ENCODE measurements at places on chromosomes 5 and 9. TPM values are rescaled to one million over a fixed set of nuclear protein-coding genes. Genes with fewer than 3 reads are reported as not detected.

MELK gene
- 2.8 TPM for total RNA-seq

XRCC4 gene
- total RNA-seq: 4.1 TPM

MARVELD2 gene
- 20.9 TPM for total RNA-seq

DNA sequence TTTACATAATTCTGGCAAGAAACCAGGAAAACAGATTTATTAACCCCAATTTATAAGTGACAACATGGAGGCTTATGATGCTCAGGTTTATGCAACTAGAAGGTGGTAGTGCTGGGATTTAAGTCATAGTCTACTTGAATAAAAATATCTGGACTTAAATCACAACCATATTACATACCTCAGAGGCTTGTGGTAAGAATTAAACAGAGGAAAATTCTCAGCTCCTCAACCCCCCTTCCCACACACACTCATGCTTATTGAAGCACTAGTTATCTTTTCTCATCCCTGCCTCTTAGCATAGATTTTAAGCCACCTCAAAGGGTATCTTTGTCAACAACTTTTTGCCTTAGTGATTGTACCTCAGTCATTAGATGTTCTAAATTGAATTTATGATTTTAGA, 731.0 kb downstream of the PRELID2 start:
- DNase-seq: no peak

DNA sequence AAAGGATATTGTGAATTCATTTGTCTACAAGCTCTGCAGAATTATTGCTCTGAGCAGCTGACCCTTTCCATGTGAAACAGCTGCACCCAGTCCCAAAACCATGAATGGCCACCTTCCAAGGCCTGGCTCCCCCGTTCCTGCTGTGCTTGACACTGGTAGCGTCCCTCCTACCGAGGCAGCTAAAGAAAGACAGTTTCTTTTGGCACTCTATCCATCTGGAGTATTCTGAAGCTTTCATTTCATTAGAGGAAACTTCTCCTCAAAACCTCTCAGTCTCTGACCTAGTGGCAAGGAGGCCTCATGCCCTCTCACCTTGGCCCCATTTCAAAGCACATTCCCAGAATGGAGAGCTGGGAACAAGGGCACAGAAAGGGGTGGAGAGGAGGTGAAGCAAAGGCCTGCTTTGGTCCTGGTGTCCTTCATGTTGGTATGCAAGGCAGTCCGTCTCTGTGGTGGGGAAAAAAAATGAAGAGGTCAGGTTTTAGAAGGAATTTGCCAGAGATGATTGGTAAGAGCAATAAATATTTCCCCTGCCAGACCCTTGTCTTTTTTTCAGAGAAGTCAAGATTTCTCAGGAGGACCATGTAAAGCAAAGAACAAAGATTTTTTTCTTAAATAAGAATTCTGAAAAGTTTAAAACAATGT, 232.0 kb downstream of the RFK start:
- DNase-seq: no peak

DNA sequence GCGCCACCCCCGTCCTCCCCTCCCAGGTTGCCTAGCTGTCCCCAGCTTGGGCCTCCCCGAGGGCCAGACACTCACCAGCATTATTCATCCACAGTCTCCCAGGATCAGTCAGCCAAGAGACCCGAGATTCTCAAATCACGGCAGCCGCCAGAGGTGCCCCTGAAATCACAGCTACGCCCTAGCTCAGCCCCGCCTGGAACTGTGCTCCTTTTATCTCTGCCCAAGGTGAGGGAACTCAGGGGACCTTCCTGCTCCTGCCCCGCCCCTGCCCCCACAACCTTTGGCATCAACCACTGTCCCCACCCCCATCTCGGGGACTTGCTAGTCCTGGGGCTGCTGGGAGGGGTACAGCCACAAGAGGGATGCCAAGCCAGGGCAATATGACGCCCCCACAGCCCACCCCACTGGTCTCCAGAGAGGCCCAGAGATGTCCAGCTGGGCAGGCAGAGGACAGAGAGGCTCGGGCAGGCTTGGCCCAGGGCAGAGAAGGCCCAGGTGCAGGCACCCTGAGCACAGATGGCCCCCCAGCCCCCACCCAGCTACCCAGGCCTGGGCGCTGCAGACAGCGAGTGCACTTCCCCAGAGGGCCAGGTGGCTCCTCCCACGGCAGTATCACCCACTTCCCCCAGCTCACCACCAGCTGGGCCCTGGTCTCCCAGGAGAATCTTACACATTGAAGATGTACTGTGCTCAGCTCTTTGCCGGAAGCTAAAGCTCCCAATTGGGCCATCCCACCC, at the start of gene FUT7:
TSS of gene FUT7 (minus strand) at position 185 of the 737 bp plus-strand sequence. CDS start at position 88, 97 bp downstream.
- no peak for DNase-seq

- no peak for DNase-seq
These were observed 40.3 kb upstream of the DAB2 start for GRCh38 chr5:39465097-39465496.

DNA sequence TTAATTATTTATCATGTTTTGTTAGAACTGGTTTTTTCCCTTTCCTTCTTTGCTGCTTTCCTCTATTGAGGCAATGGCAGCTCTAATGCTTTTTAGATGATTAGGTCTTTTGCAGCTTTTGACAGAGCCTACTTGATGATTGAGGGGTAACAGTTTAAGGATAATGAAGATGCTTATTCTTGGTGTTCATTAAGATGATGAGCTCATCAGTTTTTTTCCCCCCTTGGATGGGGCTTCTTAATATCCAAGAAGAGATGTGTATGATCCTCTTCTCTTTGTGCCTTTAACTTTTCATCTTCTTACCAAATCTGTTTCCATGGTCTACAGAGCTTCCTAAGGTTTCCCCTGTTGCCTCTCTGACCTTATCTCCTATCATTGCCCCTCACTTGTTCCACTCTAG, 15.8 kb downstream of the RBM27 start:
- no peak for DNase-seq

DNA sequence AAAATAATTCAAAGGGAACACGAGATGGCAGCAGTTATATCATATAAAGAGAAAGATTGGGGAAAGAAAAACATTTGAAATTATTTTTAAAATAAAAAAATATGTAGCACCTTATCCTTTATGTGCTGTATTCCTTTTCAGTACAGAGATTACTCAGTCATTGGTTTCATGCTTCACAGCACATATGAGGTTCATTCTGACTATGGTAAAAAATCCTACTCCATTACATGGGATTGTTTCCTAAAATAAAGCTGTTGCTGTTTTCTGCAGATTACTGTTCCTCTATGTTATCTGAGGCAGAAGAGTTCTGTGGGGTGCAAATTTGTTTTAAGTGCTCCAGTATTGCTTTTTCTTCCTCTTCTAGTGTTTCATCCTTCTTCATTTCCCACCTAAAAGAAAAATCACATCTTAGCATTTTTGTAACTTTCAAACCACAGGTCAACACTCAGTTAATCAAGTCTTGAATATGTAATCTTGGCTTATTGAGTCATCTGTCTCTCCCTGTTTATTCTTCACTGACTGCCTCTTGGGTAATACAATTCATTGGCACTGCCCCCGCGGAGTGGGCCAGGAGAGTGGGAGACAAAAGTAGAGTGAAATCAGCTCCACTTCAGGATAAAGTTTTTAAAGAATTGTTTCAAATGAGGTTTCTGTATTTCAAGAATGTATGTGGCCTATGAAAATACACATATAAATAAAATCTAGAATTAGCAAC, 412.5 kb upstream of the POU5F2 start:
- DNase-seq: no peak

DNA sequence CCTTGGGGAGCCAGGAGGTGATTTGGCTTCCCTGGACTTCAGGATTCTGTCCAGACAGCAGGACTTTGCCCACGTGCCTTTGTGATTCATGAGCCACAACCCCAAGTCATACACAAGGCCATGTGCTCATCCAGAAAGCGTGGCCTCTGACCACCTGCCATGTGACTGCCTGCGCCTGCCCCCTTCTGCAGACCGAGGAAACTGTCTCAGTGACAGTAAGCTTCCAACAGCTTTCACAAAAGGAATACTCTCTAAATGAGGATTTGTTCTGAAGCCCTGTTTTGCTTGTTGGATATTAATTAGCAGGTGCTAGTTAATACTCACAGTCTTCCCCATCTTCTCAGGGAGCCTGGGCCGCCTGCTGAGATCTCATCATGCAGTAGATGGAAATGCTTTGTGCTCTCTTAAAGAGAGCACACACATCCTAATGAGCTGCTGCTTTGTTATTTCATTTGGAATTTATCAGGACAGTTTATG, 36.9 kb upstream of the ANGPTL2 start:
- DNase-seq: peak; percentile 90

DNA sequence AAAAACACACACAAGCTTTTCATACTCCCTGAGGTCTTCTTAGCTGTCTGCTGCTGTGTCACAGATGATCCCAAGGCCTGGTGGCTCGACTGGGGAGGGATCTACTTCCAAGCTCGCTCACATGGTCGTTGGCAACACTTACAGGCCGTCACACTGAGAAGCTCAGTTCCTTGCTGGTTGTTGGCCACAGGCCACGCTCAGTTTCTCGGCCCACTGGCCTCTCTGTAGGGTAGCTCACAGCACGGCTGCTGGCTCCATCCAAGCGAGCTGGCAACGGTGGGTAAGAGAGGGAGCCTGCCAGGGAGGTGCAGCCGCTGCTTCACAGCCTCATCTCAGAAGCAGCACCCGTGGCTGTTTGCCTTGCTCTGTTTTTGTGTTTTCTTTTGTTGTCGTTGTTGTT, 43.8 kb upstream of the GFPT2 start:
- DNase-seq: no peak

- no peak for DNase-seq
These were observed 163.4 kb downstream of the GAS1 start for GRCh38 chr9:86783884-86784283.

- DNase-seq: no peak
These were observed 3.4 kb upstream of the COL15A1 start for GRCh38 chr9:98940276-98940675.

DNA sequence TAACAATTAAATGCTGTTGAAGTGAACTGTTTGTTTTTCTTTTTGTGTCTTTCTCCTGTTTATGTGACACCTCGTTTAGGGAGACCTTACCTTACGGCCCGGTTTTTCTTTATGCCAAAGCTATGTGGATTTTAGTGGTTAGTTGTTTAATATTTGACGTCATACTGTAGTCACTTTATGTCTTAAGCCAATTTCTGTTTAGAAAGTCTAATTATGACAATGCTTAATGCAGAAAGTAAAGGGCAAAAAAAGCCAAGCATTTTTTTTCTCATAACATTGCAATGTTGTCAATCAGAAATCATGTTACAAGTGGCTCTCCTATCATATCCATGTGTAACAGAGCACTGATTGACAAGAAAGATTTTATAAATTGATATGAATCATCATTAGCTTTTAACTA, 442.5 kb upstream of the ARRDC3 start:
- no peak for DNase-seq

GRCh38 chr9:119349351-119349825, 19.8 kb downstream of the BRINP1 start:
- no peak for DNase-seq

- DNase-seq: no peak
These were observed 65.7 kb upstream of the SHB start for GRCh38 chr9:38134611-38135237.

- no peak for DNase-seq
These were observed 651.0 kb upstream of the RORB start for GRCh38 chr9:73845954-73846690.

DNA sequence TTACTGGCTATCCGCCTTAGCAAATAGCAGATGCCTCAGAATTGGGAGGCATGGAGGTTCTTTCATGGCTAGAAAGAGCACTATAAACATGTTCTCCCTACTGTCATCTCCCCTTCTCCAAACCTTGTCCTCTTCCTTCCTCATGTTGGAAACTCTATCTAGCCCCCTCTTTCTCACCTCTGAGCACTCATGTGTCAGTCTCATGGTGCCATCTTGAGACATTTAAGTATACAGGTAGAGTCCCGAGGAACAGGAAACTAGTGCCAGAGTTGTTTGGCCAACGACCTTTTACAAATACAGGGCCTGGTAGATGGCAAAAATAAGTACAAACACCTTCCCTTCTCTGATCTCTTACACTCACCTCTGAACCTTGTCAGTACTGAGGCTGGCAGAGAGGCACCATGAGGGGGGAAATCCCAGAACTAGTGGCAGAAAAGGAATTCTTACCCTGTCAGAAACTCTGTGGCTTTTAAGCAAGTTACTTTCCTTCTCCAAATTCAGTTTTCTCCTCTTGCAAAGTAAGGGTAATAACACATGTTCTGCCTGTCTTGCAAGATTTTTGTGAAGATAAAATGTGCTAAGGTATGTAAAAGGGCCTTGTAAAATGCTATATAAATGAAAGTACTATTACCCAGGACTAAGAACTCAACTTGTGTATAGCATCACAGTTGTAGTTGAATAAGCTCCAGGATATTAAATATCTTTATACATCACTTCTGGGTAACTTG, 94.1 kb upstream of the SNX2 start:
- DNase-seq: no peak

GRCh38 chr5:109655841-109656240, 33.9 kb upstream of the MAN2A1 start:
- no peak for DNase-seq

DNA sequence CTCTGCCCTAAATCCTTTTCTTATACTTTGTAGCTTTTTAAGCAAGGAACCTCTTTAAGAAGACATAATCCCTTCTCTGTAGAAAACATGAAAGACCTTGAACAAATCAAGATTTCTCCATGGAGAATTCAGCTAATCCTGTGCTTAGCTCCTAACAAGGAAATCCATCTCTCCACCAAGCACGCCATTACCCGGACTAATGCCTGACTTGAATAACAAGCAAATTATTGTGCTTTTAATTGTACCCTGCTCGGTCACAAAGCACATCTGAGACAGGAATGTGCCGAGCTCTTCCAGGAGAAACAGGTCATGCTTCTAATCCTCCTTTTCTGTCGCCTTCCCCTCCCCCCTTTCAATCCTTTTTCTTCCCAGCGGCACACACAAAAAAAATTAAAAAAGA, 141.3 kb downstream of the PSAT1 start:
- no peak for DNase-seq
